ENCODE measurements at places on chromosomes 3 and 15.

- DNase-seq, result no peak
Observed at GRCh38 chr3:126275620-126275904, 81.6 kb downstream of the KLF15 start.

GRCh38 chr15:75107516-75107907 lies 84.1 kb downstream of the PPCDC start:
- no peak for DNase-seq

- DNase-seq, result no peak
Observed at GRCh38 chr3:76698136-76698706, 341.7 kb upstream of the ROBO2 start.

DNA sequence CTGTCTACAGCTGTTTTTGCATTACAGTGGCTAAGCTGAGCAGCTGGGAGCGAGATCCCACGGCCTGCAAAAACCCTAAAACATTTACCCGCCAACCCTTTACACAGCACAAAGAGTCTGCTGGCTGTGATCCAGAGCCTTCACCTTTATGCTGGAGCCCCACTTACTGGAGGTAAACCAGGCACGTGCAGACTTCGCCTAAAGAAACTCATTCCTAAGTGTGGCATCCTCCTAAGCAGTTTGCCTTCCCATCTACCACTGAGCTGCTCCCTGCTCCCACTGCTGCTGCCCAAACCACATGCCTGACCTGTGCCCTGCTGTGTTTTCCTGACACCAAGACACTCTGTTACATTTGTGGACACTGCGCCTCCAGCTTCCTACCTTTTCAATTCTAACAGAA lies 53.0 kb downstream of the CHSY1 start:
- DNase-seq, result peak; percentile 91

GRCh38 chr3:51336261-51336660 lies 48.8 kb upstream of the MANF start:
- DNase-seq, result no peak

DNA sequence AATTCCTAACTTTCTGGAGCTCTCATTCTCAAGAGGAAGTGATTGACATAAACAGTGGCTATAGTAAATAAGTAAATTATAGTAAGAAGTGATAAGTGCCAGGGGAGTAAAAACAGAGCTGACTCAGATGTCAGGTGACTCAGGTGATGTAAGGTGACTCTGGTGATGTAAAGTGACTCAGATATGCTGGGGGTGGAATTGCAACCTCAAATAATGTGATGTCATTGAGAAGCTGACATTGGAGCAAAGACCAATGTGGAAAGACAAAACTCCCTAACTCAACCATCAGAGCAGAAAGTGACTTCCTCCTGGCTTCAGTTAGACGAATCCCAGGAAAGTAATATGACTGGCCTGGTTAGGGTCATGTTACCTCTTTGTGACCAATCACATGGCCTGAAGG lies 144.2 kb upstream of the SNTN start:
- no peak for DNase-seq

DNA sequence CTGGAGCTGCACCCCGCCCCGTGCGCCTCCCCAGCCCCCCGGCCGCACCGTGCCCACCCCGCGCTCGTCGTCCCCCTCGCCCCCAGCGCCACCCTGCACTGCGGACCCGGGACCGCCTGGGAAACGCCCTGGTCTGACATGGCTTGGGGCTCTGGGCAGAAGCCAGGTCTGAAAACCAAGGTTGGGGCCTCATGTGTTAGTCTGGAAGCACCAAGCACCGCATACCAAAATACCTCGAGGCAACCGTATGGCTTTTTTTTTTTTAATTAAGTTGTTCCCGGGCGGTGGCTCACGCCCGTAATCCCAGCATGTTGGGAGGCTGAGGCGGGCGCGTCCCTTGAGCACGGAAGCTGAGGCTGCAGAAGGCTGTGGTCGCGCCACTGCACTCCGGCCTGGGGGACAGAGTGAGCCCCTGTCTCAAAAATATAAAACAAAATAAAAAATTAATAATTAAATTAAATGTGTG lies 91.5 kb upstream of the CHD2 start:
- DNase-seq, result peak; percentile 74

DNA sequence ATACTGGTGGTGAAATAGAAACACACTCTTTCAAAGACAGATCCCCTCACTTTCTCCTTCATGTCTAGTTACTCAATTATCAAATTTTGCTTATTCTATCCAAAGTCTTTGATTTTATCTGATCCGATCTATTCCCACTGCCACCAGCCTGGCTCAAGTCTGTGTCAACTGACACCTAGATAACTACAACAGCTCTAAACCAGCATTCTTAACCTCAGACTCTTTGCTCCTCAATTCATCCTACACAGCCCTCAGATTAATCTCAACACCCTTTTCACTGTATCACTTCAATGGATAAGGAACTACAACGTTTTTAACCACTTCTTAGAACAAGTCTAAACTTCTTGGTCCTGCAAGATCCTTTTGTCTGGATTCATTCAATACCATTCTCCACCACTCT lies 9.1 kb downstream of the KPNA1 start:
- DNase-seq, result no peak

- no peak for DNase-seq
Observed at GRCh38 chr3:166191411-166191810, 354.2 kb upstream of the BCHE start.

- DNase-seq, result no peak
Observed at GRCh38 chr15:89808160-89808870, 6.3 kb downstream of the ANPEP start.

GRCh38 chr3:169748670-169749069 lies 16.2 kb downstream of the TERC start:
- DNase-seq, result no peak

DNA sequence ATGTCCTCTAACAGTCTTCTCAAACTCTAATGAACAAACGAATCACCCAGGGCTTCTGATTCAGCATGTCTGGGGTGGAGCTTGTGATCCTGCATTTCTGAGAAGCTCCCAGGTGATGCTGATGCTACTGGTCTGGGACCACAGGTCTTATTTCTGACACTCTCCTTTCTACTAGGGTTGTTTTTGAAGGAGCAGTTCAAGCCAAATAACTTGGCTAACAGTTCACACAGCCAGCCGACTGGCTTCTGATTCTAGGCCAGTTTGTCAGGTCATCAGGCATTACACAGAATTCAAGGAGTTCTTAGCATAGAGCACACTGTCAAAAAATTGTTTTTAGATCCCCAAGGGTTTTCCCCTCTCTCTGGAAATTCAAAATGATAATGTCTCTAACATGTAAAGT lies 100.7 kb downstream of the TIGIT start:
- no peak for DNase-seq

DNA sequence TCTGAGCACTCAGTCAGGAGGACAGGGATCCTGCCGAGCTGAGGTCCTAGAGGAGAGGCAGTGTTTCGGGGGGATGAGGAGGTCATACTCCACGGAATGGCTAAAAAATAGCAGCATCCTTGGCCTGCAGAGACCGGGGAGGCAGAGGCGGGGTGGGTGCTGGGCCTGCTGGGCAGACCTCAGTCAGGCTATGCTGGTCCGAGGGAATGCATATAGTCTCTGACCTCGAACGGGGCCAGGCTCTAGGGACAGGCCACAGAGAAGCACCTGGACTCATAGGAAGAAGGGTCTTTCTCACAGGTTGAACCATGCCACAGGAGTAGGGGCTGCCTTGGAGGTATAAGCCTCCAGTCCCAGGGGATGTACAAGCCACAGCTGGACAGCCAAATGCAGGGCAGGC lies 14.0 kb upstream of the SKIC8 start:
- no peak for DNase-seq

GRCh38 chr3:192843119-192843518 lies 74.5 kb downstream of the MB21D2 start:
- no peak for DNase-seq

DNA sequence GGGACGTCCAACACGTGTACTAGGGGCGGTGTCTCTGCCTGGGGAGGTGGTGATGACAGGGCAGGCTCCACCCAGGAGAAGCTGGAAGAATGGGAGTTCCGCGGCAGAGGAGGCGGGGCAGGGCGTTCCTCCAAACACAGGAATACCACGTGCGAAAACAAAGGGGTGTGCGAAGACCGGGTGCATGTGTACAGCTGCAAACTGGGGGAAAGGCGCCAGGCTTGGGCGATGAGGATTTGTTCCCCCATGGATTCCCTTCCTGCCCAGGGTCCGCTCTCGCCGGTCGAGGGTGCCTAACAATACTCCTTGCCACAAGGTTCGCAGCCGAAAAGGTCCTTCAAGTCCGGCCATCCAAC lies 500 bp upstream of the ZSCAN2 start:
- peak; percentile 57 for DNase-seq

DNA sequence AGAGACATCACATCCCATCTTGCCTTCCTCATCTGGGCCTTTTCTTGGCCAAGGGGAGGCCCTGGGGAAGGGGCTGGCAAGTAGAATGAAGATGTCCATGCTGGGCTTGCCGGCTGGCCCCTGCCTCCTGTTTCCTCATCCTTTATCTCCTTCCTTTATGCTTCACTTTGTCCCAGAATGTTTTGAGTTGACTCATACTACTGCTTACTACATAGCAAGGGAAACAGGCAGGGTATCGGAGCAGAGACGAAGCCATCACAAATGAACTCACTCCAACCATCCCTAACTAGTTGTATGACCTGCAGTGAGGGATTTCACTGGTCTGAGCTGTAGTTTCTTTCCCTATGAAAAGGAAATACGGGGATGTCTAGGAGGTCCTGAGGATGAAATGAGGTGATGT lies 66.0 kb downstream of the CHDH start:
- DNase-seq, result no peak

DNA sequence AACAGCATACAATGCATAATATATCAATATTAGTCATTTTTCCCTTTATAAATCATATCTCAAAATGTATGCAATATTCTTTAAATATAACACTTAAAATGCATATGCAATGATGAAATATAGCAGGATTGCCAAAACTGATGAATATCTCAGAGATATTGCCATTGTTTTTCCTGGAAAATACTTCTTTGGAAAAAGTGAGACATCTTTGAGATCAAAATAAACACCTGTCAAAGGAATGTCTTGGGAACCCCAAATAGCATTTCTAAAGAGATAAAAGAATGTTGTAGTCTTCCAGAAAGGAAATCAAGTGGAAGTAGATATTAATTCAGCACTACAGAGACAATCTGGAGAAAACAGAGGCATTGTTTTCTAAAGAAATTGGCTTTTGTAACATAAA lies 457.8 kb upstream of the UBE2E2 start:
- no peak for DNase-seq

GRCh38 chr3:166696103-166696502 lies 684.0 kb downstream of the ZBBX start:
- no peak for DNase-seq

GRCh38 chr3:8559351-8559750 lies 57.7 kb downstream of the LMCD1 start:
- no peak for DNase-seq

DNA sequence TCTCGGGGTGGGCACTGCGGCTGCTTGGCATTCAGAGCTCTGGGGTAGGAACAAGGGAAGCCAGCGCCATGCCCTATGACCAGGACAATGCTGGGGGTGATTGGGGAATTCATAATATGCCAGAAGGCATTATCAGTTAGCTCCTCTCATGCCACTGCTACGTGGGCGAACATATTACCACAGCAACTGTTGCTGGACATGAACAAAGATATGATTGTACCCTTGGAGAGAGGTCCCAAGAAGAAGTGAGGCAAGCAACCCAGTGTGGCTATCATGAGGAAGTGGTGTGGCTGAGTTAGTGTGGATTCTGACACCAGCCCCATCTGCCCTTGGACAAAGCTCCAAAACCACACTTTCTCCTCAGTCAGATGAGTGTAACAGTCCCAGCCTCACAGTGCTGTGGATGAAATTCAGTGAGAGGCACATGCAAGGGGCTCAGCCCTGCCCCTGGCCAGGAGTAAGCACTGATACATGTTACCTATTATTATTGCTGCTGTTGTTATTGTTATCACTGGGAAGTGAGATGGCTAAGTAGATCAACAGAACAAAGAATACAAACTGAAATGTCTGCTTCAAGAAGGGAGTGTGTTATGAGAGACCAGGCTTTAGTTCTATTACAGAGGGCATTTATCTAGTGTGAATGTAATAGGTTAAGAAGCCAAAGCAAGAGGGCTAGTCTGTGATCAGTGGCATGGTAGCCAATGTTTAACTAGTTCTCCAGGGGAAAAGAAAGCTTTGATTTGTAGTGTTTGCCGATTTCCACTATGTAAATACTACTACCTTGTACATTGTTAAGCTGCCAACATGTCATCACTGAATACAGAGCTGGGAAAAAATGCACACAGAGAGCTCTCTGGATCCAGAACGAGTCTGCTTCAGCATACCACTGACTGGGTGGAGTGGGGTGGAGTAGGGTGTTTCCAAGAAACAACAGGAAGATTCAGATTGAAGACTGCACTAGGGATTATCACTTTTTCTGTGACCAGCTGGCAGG lies 222.3 kb upstream of the EIF1B start:
- no peak for DNase-seq

GRCh38 chr3:29181149-29181780 lies 99.6 kb upstream of the RBMS3 start:
- DNase-seq, result no peak

DNA sequence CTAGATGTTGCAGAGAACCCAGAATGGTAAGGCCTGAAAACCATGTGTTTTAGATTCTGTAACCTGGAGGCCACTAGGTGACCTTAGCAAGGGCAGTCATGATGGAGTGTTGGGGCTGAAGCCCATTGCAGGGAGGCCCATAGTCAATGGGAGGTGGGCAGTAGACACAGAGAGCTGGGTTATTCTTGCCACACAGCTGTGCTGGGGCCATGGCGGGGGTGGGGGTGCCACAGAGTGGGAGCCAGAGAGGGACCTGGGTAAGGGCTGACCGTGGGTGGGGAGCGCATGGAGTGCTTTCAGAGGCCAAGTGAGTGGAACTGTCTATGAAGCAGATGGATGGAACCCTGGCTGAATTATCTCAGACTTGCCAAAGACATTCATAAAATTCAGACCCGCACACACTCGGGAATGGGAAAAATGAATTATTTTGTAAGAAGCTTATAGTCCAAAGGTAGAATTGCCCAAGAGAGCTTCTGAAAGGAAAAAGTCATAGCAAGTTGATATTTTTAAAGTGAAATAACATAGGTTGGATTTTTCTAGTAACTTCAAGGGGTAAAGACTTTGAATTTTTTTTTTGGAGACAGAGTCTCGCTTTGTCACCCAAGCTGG lies 53.9 kb downstream of the SMAD3 start:
- no peak for DNase-seq

- no peak for DNase-seq
Observed at GRCh38 chr15:39666677-39667076, 85.8 kb downstream of the THBS1 start.

DNA sequence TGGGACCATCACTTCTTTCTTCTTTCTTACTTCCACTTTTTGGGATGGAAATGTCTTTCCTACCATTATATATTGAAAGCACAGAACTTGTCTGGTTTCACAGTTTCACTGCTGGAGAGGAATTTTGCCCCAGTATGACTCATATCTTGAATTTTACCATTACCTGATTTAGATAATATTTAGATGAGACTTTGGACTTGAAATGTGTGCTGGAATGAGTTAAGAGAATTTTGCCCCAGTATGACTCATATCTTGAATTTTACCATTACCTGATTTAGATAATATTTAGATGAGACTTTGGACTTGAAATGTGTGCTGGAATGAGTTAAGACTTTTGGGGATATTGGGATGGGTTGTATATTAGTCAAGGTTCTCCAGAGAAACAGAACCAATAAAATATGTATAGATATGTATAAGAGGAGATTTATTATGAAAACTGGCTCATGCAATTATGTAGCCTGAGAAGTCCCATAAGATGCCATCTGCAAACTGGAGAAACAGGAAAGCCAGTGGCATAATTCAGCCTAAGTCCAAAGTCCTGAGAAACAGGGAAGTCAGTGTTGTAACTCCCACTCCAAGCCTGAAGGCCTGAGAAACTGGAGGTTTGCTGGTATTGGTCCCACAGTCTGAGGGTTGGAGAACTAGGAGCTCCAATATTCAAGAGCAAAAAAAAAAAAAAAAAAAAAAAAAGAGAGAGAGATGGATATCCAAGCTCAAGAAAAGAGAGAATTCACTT lies 1029.2 kb downstream of the EPHA3 start:
- no peak for DNase-seq

All from RPMI8226 (cell line).